Stimulated activated CD8-positive, alpha-beta memory T cell treated with anti-CD3 and anti-CD28 coated beads, Interleukin-7, amount 100 ng/mL, for 1 hour (primary cell): ENCODE measurements at places on chromosomes 6 and 20.

DNA sequence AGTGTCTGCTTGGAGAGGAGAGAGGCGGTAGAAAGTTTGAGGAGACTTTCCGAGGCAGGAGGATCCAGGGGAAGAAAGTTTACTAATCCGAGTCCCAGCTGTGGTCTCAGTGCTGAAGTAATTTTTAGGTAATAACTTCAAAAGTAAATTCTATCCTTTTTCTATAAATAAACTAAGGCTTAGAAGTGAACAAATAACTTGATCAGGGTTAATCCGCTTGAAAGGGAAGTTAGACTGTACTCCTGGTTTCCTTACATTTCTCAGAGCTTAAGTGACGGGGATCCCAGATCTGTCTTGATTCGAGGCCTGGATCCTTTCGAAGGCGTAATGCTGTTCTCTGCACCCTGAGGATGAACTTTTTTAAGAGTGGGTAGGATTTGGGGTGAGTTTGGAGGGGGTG is 2.6 kb downstream of the STK35 start:
- no peak for DNase-seq

DNA sequence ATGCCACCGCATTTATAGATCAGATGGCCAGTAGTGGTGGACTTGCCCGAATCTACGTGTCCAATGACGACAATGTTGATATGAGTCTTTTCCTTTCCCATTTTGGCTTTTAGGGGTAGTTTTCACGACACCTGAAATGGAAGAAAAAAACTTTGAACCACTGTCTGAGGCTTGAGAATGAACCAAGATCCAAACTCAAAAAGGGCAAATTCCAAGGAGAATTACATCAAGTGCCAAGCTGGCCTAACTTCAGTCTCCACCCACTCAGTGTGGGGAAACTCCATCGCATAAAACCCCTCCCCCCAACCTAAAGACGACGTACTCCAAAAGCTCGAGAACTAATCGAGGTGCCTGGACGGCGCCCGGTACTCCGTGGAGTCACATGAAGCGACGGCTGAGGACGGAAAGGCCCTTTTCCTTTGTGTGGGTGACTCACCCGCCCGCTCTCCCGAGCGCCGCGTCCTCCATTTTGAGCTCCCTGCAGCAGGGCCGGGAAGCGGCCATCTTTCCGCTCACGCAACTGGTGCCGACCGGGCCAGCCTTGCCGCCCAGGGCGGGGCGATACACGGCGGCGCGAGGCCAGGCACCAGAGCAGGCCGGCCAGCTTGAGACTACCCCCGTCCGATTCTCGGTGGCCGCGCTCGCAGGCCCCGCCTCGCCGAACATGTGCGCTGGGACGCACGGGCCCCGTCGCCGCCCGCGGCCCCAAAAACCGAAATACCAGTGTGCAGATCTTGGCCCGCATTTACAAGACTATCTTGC is 725 bp downstream of the EEF1A1 start:
- DNase-seq: peak; percentile 58

DNA sequence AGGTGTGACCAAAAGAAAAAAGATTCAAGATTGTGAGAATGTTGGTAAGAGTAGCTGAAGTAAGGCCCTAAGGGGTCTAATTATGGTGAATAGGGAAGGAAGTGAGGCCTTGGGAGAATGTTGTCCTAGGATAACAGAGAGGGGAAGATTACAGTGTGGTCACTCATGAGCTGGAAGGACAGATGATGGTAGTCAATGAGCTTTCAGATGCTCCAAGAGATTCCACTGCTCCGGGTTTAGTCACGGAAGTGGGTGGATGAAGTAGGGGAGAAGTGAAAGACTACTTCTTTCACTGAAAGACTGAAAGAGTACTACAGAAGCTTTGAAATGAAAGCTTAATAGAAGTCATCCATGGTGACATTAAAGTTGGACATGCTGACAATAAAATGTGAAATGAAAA is 108.5 kb downstream of the MMS22L start:
- no peak for DNase-seq

GRCh38 chr6:134289204-134289575 is 28.7 kb downstream of the SGK1 start:
- no peak for DNase-seq

GRCh38 chr6:106626485-106626884 is 2.8 kb downstream of the RTN4IP1 start:
- no peak for DNase-seq

- no peak for DNase-seq
Measured at GRCh38 chr6:126253431-126253830, 86.5 kb upstream of the CENPW start.

DNA sequence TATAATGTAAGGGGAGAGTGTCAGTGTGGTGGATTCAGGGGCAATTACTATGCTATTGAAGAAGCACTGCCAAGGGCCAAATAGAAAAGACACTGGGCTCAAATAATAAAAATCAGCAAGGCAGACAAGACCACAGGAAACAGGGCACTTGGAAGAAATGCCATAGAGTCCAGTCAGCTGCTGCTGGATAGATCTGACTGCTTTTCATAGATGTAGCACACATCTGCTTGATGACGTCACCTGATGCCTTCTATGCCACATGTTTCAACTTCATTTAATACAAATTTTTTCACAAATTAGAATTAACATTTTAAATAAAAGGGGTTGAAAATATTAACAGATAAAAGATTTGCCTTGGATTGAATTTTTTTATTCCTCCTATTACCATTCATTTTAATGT is 23.9 kb upstream of the AHI1 start:
- no peak for DNase-seq
